ENCODE measurements at places on chromosomes 3 and 15.

GRCh38 chr3:160707187-160707794, 30.3 kb downstream of the ARL14 start:
- peak; percentile 56 for DNase-seq

DNA sequence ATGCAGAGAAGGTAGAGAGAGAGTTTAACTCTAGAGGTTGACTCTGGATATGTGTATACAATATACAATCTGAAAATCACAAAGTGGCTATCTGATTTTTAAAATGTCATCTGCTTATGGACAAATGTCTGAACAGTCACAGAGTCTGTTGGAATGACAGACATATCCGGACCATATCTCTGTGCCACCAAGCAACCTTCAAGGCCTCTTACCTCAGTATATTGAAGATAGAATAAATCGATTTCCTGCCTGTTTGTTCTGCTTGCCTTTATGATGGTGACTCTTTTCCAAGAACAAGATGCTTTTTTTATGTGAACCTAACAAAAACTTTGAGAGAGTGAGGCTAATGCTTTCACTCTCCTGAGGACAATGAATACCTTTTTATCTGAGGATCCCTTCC, 151.1 kb downstream of the RBPMS2 start:
- DNase-seq = no peak

GRCh38 chr15:39332846-39333245, 248.0 kb upstream of the THBS1 start:
- DNase-seq = no peak

DNA sequence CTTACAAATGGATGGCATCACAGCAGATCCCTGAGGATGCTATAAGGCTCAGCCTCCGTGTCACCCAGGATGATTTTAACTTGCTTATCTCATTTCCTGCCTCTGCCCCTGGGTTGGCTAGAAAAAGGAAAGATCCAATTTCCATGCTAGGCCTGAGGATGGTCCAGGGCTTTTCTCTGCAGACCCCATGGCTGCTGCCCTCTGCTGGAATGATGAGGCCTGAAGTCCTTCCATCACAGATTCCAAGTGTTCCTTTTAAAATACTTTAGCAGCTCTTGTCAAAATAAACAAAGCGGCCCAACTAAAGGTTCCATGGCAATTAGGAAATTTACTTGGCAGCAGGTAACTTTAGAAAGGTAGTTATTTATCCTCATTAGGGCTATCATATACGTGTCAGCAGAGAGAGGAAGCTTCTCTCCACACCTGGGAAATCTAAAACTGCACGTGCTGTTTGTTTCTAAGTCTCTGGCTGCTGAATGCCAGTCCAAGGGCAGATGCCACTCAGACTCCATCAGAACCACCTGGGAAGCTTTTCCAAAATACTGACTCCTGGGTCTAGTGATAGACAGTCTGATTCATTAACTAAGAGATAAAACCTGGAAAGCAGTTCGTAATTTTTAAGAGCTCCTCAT, 401.9 kb upstream of the IL12A start:
- no peak for DNase-seq

DNA sequence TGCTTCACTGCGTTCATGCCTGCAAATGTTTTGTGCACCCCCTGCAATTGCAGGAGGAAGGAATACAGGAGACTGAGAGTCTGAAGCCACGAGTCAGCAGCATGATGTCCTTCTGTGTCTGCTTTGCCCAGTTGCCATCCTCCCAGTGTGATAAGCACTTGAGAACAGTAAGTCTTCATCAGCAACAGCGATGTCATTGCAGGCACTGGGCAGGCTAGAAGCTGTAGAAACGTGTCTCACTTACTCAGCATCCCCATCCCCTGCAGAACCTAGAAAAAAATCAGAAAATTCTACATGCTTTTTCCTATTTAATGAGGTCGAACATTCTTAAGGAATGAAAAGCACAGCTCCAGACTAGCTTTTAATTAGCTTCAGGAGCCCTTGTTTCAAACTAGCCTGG, 156.5 kb upstream of the LPP start:
- DNase-seq = no peak

Data from DMS79 (cell line).